ENCODE measurements at places on chromosomes 1 and 21.

GRCh38 chr1:206952171-206952570, 5.9 kb upstream of the PIGR start:
- ATAC-seq: peak; percentile 16

- no peak for ATAC-seq
These were observed 109.1 kb downstream of the CD247 start for GRCh38 chr1:167409183-167409582.

DNA sequence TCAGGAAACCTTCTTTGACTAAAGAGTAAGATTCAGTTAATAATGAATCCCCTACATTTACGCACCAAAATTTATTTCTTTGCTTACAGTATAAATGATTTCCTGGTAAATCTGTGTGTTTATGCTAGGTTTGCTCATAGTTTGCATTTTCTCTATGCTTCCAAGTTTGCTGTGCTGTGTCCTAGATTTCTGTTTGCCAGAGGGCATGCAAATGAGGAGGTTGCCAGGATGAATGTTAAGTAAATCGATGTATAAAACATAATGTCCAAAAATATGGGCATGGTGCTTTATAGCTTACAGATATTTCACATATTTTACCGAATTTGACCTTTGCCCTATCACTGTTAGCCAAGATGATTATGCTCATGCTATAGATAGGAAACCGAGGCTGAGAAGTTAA, 63.8 kb downstream of the TBX19 start:
- ATAC-seq: no peak

GRCh38 chr21:31675960-31676359, 16.5 kb downstream of the SOD1 start:
- no peak for ATAC-seq

DNA sequence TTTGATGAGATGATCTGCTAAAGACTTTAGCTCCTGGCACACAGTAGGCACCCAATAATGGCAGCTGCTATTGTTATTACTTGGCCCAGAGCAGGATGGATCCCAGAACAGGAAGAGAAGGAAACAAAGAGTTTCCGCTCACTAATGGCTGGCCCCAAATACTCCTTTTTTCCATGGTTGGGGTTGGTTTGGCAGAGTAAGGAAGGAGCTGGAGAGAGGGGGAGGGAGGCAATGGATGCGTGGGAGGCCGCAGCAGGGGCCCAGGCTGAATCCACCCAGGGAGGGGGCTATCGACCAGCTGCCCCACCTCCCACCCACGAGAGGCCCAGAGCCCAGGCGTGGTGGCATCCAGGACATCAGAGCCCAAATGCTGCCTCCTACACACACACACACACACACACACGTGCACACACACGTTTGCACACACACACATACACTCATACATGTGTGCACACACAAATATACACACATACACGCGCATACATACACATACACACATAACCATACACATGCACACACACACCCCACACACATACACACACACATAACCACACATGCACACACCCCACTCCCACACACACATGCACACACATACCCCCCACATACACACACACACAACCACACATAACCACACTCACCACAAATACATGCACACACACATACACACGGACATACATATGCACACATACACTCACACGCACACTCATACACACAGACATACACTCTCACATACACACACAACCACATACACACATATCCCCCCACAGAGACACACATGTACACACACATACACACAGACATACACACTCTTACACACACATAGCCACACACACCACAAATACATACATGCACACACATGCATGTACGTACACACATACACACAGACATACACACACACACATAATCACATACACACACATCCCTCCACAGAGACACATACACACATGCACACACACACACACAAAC, 25.2 kb downstream of the C1QB start:
- ATAC-seq: no peak

DNA sequence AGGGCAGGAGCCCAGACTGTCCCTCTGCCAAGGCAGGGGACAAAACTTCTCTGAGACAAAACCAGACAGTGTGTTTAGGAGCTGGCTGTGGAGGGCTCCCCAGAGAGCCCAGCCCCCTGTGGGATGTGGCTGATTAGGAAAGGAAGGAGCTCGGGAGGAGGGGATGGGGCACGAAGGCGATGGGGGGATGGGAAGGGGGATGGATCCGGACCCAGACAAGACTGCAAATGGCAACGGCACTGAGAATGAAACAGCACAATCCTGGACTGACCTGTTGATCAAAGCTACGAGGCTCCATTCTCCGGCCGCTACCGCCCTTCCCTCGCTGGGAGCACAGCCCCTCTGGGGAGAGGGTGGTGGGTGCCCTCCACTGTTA, 33.1 kb downstream of the FOXO6 start:
- ATAC-seq: no peak

GRCh38 chr1:77925956-77926355, 37.5 kb downstream of the NEXN start:
- no peak for ATAC-seq

DNA sequence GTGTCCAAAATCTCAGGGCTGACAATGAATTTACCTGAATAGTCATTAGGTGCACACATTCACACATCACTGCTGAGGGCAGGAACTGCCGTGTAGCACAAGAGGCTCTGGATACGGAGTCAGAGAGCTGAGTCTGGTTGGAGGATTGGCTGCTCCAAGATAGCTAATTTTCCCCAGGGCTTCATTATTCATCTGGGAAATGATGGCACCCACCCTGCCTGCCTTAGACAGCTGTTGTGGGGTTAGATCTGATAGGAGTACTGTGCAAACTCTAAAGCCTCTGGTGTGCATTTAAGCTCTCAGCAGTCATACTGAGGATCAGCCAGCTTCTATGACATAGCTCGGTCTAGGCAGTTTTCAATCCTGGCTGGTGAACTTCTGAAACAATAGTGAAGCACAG, 67.0 kb downstream of the LMX1A start:
- no peak for ATAC-seq

- ATAC-seq: no peak
These were observed 6.6 kb downstream of the CLCNKA start for GRCh38 chr1:16028237-16029002.

- no peak for ATAC-seq
These were observed 197.7 kb downstream of the ROR1 start for GRCh38 chr1:63971557-63971956.

Measured in motor neuron (in vitro differentiated cells).